COLO829 (cell line): ENCODE measurements at places on chromosomes 13 and 19.
A peak's percentile ranks its signal among the peaks of the same experiment; 100 is the strongest.

DNA sequence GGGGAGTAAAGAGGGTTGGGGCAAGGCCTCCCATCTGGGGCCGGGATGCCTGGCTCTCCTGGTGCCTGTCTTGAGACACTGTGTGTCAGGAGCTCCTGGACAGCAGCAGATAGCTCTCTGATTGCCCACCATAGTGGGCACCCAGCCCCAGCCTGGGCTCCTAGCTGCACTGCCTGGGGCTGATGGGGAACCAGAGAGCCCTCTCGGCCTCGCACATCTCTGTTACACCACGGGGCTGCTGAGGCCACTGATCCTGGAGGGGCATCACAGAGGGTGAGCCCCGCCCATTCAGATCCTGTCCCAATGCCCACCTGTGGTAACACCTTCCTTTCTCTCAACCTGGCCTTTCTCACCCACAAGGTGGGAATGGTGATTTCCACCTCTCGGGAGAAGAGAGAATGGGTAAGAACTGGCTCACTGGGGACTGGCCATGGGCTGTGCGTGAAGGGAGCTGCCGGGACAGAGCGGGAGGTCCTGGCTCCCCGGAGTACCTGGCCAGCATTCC lies 135.9 kb downstream of the URI1 start:
- no peak for DNase-seq

GRCh38 chr19:53034948-53035675 lies 9.4 kb upstream of the ERVV-2 start:
- no peak for DNase-seq

GRCh38 chr13:42137856-42138537 lies 89.5 kb downstream of the DGKH start:
- DNase-seq, result no peak

DNA sequence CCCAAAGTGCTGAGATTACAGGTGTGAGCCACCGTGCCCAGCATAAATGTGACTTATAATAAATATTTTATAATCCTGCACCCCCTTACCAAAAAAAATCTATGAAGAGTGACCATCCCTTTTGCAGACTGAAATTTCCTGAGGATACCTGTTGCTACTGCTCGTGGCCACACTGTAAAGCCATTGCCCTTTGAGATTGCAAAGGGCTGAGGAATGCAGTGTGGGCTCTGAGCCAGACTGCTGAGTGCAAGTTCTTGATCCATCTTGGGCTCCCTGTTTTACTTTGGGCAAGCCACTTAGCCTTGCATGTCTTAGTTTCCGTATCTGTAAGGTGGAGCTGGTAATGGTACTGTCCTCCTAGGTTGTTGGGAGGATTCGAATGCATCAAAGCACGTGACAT lies 23.4 kb downstream of the SIPA1L3 start:
- no peak for DNase-seq

GRCh38 chr19:6822311-6822670 lies 49.8 kb downstream of the VAV1 start:
- DNase-seq, result no peak

GRCh38 chr19:46014941-46015686 lies 7.7 kb downstream of the PGLYRP1 start:
- peak; percentile 54 for DNase-seq

DNA sequence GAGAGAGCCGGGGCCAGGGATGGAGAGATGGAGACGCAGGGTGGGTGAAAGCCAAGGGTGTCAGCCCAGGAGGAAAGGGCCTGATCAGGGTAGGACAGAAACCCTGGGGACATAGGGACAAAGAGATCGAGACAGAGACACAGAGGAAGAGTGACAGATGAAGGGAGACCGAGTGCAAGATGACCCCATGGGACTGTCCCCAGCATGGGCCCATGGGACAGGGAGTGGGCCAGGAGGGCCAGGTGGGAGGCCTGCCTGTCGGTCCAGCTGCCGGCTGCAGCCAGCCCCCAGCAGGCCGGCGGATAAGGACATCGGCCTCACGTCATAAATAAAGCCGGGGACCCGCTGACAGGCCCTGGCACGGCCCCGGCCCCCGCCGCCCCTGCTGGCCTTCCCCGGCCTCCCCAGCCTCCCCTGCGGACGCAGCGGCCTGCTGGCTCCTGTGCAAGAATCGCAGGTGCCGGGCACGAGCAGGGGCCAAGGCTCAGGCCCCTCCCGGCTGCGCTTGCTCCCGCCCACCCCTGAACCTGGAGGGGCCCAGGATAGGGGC lies 6.3 kb downstream of the REX1BD start:
- no peak for DNase-seq

DNA sequence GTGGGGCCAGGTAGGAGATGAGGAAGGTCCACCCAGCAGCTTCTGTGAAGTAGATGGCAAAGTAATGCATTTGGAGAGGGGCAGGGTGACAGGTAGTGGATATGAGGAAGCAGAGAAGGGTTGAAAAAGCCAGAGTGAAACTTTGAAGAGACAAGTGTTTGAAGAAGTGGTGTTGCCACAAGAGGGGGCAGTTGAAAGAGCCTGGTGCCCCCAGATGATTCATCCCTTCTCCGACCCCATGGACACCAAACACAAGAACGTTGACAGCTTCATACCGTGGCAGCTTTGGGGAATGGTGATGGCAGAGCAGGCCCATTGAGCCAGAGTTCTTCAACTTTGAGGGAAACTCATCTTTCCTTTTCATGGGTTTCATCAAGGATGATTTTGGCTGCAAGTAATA lies 19.9 kb downstream of the IFNL3 start:
- DNase-seq, result no peak

- DNase-seq, result no peak
Observed at GRCh38 chr19:18137657-18138339, 15.2 kb upstream of the PIK3R2 start.

- DNase-seq, result peak; percentile 61
Observed at GRCh38 chr19:5966215-5966614, 11.7 kb downstream of the RANBP3 start.

DNA sequence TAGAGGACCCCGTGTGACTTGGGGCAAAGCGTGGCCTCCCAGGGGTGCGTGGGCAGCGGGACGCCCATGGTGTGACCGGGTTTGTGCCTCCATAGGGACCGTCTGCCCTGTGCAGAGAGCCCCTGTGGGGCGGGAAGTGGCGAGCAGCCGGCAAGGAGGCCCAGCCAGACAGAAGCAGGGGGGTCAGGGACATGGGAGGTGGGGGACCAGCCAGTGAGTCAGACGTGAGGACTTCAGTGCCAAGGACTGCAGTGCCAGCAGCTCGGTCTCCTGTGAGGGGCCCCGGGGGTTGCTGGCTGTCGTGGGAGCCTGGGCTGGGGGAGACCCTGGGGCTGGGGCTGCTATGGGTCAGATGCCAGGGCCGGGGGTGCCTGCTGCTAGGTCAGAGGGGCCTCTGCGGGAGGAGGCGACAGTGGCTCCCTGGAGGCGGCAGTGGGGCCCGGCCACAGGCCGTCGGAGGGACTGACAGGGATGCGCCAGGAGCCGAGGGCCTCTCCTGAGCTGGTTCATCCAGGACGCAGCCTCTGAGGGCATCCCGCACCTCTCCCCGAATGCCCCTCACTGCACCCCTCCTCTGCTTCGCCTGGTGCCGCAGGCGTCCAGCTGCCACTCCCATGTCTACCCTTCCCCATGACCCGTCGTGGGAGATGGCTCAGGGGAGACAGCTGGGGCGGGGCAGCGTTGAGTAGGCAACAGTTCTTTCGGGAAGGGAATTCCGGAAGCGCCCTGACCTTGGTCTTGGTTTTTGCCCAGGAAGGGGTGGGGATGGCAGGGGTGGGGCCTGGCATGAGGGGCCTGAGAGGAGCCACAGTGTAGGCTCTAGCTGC lies 80.0 kb downstream of the KDM4B start:
- DNase-seq, result no peak

DNA sequence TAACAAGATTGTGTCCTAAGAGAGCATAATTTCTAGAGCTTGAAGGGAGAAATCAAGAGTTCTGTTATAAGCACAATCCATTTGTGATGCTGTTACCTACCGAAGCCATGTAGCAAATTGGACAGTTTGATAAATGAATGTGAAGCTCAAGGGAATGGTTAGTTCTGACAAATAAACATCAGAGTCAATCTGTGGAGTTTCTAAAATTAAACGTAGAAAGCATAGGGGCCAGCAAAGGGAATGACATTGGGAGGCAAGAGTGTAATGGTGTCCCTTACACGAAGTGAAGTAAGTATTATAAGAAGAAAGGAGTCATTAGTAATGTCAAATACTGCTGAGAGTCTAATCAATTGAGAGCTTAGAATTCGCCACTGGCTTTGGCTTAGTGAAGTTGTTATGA lies 200.2 kb upstream of the SLITRK1 start:
- no peak for DNase-seq

DNA sequence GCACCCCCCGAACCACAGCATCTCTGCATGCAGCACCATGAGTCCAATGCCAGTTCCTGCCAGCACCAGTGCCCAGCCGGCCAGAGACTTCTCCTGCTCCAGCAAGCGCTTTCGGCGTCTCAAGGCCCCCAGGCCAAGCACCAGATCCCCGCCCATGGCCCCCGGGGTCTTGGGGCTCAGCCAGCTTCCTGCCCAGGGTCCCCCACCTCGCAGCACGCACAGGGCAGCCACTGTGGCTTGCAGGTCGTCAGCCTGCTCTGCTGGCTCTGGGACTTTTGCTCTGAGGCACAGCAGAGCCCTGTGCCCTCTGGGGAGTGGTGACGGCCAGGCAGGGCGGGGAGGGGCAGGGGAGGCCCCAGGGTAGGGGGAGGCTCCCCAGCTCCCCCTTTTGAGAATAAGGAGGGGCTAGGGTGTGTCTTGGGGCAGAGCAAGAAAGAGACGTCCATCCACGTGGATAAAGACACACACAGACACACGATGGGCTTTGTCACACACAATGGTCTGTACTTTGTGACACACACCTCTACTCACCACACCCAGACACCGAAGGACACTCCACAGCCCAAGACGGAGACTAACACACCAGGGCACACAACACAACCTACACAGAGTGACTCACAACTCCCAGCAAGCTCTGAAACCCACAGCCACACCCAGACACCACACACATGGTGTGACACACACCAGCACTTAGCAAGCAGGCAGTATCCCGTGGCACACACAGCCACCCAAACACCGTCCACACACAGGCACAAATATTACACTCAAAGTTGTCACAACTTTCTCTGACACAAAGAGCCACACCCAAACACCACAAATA lies at the start of gene KCNN4:
TSS of gene KCNN4 (minus strand) at position 268 of the 820 bp plus-strand sequence. CDS start at position 156, 112 bp downstream.
- DNase-seq, result no peak

GRCh38 chr19:10769533-10770491 lies 51.9 kb downstream of the DNM2 start:
- DNase-seq, result no peak

DNA sequence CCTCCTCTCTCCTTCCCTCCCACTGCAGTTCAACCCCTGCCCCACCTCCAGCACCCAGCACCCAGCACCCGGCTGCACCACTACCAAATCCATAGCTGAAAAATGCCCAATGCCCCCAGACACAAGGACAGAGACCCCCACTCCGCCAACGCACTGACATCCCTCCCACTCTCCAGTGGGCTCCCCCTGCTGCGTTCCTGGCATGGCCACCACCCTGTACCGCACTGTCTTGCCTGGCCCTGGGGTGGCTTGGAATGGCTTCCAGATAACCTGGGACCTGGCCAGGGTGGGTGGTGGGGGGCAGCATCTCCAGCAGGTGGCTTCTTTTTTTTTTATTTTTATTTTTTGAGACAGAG lies 5.8 kb upstream of the MKNK2 start:
- DNase-seq, result no peak

DNA sequence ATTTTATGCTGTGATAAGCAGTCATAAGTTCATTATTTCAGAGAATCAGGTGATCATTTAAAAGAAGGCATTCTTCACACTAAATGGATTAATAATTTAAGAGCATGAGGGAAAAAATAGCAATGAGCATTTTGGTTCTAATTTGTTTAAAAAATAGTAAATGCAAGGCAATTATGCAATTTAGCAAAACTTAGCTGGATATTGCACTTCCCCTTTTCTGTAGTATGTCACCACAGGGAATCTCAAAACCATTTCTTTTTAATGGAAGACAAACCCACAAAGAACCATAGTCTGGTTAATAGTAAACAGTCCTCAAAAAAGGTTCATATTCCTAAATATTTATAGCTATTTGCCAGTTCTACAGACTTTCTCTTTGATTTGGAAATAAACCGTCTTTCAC lies 30.2 kb downstream of the COG6 start:
- DNase-seq, result no peak

GRCh38 chr13:76586842-76587241 lies 299.4 kb downstream of the KCTD12 start:
- no peak for DNase-seq

GRCh38 chr19:38877781-38878574 lies at the start of gene RINL:
RINL (minus strand) TSS chr19:38878275; CDS start chr19:38876742, 1,533 bp downstream.
- DNase-seq, result no peak

GRCh38 chr13:68066879-68067513 lies 836.9 kb upstream of the PCDH9 start:
- DNase-seq, result no peak

DNA sequence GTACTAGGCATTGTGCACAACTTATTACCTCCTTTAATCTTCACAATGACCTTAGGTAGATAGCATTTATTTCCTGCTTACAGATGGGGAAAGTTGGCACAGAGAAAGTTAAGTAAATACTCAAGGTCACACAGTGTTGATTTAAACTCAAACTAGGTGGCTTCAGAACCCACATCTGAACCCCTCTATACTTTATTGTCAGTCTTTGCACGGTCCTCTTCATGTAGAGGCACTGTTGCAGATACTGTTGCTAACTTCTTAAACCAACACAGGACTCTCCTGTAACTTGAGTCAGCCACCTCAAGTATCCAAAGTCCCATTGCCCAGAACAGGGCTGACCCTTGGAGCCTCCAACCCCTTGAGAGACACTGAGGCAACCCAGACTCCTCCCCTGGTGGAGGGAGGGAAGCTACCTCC lies 48.8 kb downstream of the FRY start:
- DNase-seq, result no peak

DNA sequence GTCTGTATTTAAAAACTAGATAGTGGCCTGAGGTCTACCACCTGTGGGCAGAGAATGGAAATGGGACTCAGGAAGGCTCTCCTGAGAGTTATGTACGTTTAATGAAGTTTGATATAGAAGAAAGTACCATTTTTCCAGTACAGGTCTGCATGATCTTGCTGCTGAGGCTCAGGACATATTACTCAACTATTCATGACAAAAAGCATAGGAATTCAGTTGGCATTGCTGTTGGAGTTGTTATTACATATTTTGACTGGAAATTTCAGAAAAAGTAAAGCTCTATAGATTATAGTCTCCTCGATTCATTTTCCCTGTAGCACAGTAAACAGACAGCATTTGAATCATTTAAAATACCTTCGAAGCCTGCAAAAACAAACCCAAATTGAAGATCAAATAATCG lies 469.8 kb downstream of the DCT start:
- DNase-seq, result no peak

DNA sequence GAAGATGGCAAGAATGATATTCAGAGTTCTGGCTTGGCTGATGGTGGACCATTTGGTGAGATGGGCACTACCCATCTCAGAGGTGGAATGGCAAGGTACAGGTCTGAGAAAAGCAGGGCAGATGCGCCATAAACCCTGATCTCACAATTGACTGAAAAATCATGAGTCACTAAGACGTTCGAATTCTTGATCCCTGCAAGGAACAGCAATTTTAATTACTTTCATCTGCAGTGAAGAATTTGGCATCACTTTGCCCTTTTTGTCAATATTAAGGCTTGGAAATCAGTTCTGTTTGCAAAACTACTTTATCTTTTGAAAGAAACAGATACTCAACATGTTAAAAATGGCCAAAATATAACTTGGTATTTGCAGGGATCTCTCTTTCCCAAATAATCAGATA lies 38.1 kb downstream of the HTR2A start:
- DNase-seq, result no peak

- DNase-seq, result no peak
Observed at GRCh38 chr19:44003461-44004009, 778 bp downstream of the ZNF230 start.

- no peak for DNase-seq
Observed at GRCh38 chr13:50599927-50600326, 243.6 kb downstream of the DLEU7 start.

- DNase-seq, result peak; percentile 71
Observed at GRCh38 chr13:23979361-23980159, 82.3 kb upstream of the C1QTNF9B start.
